ENCODE measurements at places on chromosomes 2 and 18. TPM values are rescaled to one million over a fixed set of nuclear protein-coding genes. Genes with fewer than 3 reads are reported as not detected.

Gene NLRC4
- not detected for total RNA-seq

Gene TDRD15
- total RNA-seq = not detected

Gene CCL20
- total RNA-seq = not detected

Gene LOXHD1
- total RNA-seq = not detected

Gene COBLL1
- not detected for total RNA-seq

Gene NEB
- not detected for total RNA-seq
